ENCODE measurements at places on chromosomes 6 and 20. TPM values are rescaled to one million over a fixed set of nuclear protein-coding genes. Genes with fewer than 3 reads are reported as not detected.

- H3K36me3 ChIP-seq: no peaks in the 10 kb centered on the region
- H3K4me1 ChIP-seq: no peaks in the 10 kb centered on the region
- H3K4me3 ChIP-seq: no peak overlapping the region
- H3K27me3 ChIP-seq: peaks cover 2% of the 10 kb centered on the region
- no peak overlapping the region for H3K27ac ChIP-seq
Measured at GRCh38 chr6:155372256-155372655, 58.0 kb upstream of the TFB1M start.

DNA sequence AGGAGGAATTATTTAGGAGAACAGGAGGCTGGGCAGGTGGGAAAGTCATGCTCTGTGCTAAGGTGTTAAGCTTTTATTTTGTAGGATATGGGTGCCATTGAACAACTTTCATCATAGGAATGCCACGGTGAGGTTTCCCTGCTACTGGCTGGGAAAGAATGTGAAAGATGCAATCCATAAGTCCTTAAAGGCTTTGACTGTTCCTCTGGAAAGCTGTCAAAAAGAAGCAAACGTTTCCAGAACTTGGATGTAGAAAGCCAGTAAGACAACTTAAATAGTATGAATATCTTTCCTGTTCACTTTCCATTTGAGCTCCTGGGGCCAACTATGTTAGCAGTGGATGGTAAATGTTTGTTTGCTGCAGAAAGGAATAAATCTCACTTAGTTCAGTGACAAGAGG lies 574.4 kb downstream of the RNF144B start:
- H3K27me3 ChIP-seq: no peaks in the 10 kb centered on the region
- H3K36me3 ChIP-seq: no peaks in the 10 kb centered on the region
- no peaks in the 10 kb centered on the region for H3K4me1 ChIP-seq
- H3K4me3 ChIP-seq: no peak overlapping the region
- no peak for DNase-seq
- H3K27ac ChIP-seq: no peak overlapping the region

GRCh38 chr6:29927275-29927569 lies 15.1 kb upstream of the HLA-A start:
- H3K36me3 ChIP-seq: peaks cover 8% of the 10 kb centered on the region
- H3K27ac ChIP-seq: peak overlapping the region; percentile 95
- peaks cover 33% of the 10 kb centered on the region for H3K4me1 ChIP-seq
- no peak for DNase-seq
- no peaks in the 10 kb centered on the region for H3K27me3 ChIP-seq

The KIAA1755 gene
- total RNA-seq: not detected

DNA sequence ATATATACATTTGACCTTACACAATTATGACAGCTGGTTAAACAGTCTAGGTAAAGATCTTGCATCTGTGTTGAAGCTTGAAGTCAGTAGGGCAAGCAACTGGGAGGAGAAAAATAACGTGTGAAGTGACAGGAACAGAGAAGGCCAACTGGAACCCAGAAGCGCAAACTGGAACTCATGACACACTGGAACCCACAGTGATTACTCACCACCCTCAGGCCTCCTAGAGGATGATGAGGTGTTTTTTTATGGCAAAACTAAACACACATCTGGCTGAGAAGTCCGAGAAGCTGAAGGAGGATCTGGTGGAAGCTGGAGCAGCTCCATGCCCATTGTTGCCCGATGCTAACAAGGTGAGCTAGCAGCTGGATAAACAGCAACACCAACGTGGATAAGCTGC lies 108.1 kb downstream of the TMEM200A start:
- no peak overlapping the region for H3K4me3 ChIP-seq
- H3K27ac ChIP-seq: no peak overlapping the region
- H3K36me3 ChIP-seq: peaks cover 17% of the 10 kb centered on the region
- H3K4me1 ChIP-seq: peaks cover 2% of the 10 kb centered on the region
- no peaks in the 10 kb centered on the region for H3K27me3 ChIP-seq

- H3K27ac ChIP-seq: no peak overlapping the region
- peaks cover 8% of the 10 kb centered on the region for H3K36me3 ChIP-seq
- no peak for DNase-seq
- H3K27me3 ChIP-seq: peaks cover 2% of the 10 kb centered on the region
- no peak overlapping the region for H3K4me3 ChIP-seq
Measured at GRCh38 chr6:142984386-142984785, 39.4 kb upstream of the HIVEP2 start.

DNA sequence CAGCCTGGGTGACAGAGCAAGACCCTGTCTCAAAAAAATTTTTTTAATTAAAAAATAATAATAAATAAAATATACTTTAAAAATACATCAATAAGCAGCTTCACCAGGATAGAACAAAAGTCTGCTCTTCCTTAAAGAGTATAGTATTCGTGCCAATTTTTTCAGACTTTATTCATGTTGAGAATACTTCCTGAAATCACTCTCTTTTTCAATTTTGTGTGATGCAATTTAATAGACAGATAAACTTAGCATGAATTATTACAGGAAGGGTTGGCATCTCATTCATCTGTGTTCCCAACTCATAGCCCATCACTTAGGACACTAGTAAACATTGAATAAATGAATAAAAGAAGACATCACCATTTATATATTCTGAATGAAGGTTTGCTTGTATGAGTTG lies 52.4 kb downstream of the IPCEF1 start:
- no peak for DNase-seq
- peaks cover 4% of the 10 kb centered on the region for H3K27me3 ChIP-seq
- H3K4me3 ChIP-seq: no peak overlapping the region
- H3K4me1 ChIP-seq: peaks cover 18% of the 10 kb centered on the region

- H3K27me3 ChIP-seq: peaks cover 2% of the 10 kb centered on the region
- no peaks in the 10 kb centered on the region for H3K36me3 ChIP-seq
- no peak overlapping the region for H3K4me3 ChIP-seq
- no peak for DNase-seq
- H3K4me1 ChIP-seq: no peaks in the 10 kb centered on the region
Measured at GRCh38 chr6:125546841-125547251, 202.6 kb upstream of the HEY2 start.

DNA sequence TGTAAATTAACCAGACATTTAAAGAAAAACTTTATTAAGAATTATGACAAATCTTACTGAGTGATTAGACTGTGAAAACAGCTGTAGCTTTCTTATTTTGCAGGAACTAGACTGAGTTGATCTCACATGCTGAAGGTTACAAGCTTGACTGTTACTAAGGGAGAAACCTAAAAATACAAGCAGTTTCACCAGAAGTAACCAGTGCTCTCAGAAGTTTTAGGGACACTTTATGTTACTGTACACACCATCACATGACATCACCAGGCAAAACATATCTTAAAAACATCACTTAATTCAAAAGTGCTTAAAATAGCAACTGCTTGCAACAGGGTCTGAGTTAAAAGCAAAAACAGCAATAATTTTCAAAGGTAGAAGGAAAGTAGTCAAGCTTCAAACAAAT lies 5.4 kb downstream of the FBXO30 start:
- H3K4me1 ChIP-seq: peaks cover 13% of the 10 kb centered on the region
- H3K27me3 ChIP-seq: no peaks in the 10 kb centered on the region
- H3K36me3 ChIP-seq: peaks cover 21% of the 10 kb centered on the region

The EDN3 gene
- total RNA-seq: not detected

The BMP7 gene
- not detected for total RNA-seq

DNA sequence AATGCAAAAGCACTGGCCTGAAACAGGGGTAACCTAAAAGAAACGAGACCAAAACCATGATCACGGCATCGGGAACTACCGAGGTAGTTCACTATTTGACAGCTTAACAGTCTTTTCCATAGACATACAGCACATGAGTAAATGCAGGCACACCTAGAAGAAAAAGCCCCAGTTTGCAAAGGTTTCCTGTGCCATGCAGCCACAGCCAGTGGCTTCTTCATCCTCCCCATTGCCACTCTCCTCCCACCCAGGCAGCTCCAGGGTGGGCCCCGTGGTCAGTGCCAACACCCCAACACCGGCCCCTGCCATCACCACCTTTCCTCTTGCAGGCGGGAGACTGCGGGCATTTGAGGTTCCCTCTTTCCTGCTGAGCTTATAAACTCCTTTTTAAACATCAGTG lies 115.4 kb downstream of the SLC23A2 start:
- peaks cover 23% of the 10 kb centered on the region for H3K4me1 ChIP-seq
- H3K4me3 ChIP-seq: no peak overlapping the region
- DNase-seq: no peak
- H3K36me3 ChIP-seq: peaks cover 28% of the 10 kb centered on the region
- H3K27ac ChIP-seq: peak overlapping the region; percentile 31
- no peaks in the 10 kb centered on the region for H3K27me3 ChIP-seq

The SIRPD gene
- total RNA-seq: 0.23 TPM
